T-helper 22 cell (primary cell): ENCODE measurements at places on chromosomes 2 and 18.
A peak's percentile ranks its signal among the peaks of the same experiment; 100 is the strongest.

GRCh38 chr2:235050980-235051351 is 99.1 kb downstream of the SH3BP4 start:
- DNase-seq, result no peak

GRCh38 chr18:76633588-76634269 is 138.7 kb upstream of the ZNF516 start:
- DNase-seq, result no peak

DNA sequence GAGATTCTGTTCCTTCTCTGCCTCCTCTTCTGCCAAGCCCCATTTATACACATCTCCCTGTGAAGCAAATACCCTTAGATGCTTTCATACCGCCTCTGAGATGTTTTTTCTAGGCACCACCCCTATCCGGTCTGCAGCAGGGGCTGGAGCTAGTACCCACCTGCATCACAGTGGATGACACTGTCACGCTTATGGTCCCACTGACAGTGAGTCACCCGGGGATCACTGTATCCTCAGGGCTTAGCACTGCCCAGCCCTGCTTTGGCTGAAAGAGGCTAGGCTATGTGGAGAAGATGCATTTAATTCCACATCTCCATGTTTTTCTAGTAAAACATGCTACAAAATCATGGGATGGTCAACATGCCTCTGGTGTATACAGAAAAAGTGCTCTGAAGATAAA is 9.9 kb downstream of the FABP1 start:
- no peak for DNase-seq

DNA sequence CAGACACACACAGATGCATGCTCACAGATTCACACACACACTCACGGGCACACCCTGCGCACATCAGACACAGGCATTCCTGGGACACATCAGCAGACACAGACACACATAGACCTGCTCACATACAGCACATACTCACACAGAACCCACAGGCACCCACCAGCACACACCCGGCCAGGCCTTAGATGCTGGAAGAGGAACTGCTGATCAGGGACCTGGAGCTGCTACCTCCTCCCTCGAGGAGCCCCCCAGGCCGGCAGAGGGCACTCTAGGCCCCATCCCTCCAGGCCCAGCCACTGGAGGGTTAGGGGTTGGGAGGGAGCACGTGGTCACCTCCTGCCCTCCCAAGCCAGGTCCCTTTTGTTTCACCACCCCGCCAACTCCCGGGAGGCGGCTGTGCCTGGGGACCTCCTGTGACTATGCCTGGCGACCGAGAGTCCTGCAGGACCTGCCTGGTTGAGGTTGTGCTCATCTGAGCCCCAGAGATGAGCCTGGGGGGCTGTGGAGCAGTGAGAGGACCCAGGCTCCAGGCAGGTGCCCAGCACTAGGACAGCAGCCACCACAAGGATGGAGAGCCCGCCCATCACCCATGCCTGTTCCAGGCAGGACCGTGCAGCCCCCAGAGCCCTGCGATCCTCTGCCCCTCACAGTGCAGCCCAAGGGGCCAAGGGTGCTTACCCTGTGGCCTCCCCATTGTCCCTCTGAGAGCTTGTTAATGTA is 21.0 kb upstream of the PTMA start:
- DNase-seq, result no peak

DNA sequence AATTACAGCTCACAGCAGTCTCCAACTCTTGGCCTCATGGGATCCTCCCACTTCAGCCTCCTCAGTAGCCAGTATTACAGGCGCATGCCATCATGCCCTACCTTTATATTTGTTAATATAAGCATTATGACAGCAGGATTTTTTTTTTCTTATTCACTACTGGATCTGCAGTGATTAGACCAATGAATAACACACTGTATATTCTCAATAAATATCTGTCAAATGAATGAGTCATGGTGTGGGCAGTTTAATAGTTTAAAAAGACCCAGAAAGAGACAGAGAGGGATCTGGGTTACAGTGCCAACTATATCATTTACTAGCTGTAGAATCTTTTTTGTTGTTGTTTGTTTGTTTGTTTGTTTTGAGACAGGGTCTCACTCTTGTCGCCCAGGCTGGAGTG is 62.4 kb upstream of the LTBP1 start:
- DNase-seq, result no peak

- DNase-seq, result no peak
Observed at GRCh38 chr18:58187674-58188073, 143.6 kb downstream of the NEDD4L start.

DNA sequence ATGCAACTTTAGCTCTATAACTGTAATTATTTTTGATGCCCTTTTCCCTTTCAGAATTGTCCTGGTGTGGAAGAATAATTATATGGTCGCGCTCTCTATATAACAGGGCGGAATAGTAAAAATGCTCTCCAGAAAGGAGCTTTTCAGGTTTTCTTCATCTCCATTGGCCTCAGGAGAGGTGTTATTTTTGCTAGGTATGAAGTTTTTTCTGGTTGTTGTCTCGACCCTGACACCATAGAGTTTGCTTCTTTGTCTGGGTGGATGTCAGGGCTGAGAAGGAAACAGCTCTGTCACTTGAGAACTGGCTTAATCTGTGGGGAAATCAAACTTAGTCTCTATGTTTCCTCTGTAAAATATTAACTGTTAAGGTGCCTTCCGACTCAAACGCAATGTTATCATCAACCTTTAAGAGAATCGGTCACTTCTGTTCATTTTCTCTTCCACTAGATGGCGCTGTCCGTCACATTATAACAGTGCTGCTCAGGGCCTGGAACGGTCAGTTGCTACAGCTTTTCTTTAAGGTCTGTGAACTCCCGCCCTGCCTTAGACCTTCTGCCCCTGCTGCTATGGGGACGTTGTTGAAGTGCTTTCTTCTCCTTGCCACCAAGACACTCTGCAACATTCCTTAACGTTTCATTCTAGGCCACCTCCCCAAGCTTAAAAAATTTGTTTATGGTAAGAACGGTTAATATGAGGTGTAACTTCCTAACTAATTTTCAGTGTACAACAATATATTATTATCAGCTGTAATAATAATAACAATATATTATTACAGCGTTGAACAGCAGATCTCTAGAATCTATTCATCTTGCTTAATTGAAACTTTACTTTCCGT is 23.8 kb upstream of the SERPINB12 start:
- peak; percentile 4 for DNase-seq

DNA sequence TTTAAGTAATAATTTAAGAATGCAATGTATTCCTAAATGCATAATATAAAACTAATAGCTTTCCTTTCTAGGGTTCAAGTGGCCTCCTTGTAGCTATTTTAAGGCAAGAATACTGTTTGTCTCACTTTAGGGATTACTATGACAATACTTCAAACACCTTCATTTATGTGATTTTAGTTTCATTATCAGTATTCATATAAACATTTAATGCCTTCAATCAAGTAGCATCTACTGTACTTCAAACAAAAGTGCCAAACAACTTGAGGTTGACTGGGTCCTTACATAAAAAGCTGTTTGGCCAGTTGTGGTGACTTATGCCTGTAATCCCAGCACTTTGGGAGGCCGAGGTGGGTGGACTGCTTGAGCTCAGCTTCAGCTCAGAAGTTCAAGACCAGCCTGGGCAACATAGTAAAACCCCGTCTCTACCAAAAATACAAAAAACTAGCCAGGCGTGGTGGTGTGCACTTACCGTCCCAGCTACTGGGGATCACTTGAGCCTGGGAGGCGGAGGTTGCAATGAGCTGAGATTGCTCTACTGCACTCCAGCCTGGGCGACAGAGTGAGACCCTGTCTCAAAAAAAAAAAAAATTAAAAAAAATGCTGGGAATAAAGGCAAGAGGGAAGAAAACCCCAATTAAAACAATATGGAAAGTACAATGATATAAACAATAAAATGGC is 9.3 kb downstream of the MEX3C start:
- no peak for DNase-seq

GRCh38 chr18:39638224-39638623 is 2072.6 kb upstream of the CELF4 start:
- no peak for DNase-seq

DNA sequence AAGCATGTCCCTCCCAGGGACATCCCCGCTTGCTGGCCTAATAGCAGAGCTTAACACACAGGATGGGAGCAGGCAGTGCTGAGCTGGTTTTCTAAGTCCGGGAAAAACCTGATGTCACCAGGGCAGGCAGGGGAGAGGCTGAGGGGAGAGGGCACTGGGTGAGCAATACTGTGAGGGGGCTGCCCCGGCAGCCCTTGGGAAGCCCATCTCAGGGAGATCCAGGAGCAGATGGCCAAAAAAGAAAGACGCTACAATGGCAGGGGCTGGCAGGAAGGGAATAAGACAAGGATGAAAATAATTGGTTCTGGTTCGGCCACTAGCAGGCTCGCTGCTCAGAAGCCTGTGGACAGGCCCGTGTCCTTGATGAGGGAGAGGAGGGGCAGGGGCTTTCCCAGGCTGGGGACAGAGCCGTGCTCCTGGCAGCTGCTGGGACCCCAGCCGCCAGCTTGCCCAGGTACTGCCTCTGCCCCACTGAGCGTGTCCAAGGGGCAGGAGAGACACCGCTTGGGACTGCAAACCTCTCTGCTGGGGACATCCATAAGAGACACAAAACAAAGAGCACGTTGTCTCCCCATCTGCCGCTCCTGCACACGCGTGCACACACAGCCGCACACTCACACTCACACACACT is 30.2 kb downstream of the SMAD7 start:
- DNase-seq, result no peak

GRCh38 chr2:43531251-43531650 is 64.6 kb downstream of the THADA start:
- DNase-seq, result no peak

DNA sequence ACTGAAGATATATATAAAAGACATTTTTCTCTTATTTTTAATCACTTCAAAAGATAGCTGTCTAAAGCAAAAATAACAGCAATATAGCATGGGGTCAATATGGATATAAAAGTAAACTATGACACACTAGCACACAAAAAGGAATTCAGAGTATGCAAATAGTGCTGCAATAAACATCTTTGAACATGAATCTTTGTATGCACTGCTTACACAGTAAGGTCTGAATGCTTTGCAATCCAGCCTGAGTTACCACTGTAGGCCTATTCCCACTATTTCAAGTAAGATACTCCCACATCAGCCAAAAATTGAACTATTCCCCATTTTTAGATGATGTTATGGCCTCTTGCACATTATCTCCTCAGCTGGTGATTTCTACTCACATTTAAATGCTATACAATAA is 27.4 kb upstream of the ERCC3 start:
- no peak for DNase-seq

- DNase-seq, result no peak
Observed at GRCh38 chr2:241724975-241725870, 9.2 kb upstream of the D2HGDH start.

DNA sequence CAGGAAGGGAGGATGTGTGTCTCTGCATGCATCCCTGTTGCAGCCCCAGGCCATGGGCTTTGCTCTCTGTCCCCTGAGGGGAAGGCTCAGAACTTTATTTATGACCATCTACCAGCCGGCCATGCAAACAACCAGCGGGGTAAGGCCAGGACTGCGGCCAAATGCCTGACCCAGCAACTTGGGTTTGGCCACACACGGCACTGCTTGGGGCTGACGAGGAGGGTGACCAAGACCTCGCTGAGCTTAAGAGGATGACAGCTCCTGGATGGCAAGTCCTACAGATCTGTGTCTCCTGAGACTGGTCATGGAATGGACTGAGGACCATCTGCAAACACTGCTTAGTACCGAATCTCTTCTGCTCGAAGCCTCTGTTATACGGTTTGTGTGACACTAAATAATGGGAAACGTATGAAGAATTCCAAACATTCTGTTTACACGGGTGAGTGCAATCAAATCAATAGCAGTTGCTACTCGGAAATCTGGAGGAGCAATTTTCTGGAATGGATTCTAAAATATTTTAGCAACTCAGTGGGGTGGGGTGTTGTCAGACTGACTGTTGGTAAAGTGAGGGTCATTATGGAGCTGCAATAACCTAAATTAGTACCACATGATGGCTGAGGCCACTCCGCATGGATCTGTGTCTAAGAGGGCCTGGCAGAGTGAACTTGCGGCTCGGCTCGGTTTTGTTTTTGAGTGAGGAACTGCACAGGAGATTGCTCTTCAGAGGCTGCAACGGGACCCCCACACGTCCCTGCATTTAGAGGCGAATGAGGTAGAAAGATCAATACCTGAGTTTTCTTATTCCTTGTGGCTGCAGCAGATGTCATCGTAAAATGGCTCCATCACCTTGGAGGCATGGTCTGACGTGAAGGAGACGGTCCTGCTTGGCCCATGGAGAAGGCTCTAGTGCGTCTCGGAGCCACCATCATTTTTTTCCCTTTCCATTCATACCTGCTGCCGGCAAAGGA is 26.6 kb downstream of the TMEM18 start:
- no peak for DNase-seq

- no peak for DNase-seq
Observed at GRCh38 chr2:223431479-223431878, 170.7 kb downstream of the SCG2 start.

DNA sequence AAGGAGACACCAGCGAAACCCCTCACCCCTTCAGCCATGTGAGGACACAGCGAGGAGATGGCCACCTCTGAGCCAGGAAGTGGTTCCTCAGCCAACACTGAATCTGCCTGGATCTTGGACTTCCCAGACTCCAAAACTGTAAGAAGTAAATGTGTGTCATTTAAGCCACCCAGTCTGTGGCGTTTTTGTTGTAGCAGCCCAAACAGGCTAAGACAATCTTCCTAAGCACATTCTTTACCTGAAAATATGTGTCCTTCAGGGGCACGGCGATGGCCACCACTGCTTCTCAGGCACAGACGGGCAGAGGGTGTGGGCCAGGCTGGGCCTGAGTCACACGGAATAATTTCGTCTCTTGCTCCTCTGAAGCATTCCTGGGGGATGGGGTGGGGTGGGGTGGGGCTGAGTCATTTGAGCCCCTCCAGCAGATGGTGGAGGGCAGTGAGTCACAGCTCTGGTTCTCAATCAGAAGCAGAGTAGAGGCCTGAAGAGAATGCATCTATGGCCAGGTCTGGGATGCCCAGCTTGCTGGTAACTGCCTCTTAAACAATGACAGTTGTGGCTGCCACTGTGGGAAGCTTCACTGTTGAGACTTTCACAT is 142.4 kb downstream of the CAPN13 start:
- DNase-seq, result no peak

DNA sequence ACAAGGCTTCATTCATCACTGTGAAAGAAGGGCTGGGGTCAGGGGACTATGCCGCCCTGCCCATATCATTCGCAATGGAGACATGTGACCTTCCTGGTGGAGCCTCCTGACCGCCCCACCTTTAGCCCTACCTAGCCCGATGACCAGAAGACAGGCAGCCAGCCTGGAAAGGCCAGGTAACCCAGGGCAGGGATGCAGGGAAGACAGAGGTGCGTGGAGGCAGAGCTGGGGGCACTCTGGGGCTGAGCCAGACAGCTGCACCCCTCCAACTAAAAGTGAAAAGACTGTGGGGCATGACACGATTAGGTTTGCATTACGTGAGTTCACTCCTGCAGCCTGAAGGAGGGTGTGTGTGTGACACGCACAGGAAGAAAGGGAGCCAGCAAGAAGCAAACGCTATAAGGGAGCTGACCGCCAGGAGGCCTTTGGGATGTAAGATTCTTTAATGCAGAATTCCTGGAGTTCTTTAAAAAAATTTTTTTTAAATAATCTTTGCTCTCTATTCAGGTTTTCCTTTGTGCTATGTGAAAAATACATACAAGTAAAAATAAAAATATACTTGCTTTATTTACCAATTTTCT is 3.7 kb upstream of the HES6 start:
- no peak for DNase-seq

GRCh38 chr2:172215172-172215935 is 112.7 kb upstream of the DLX2 start:
- DNase-seq, result no peak

GRCh38 chr18:33839452-33840211 is 261.6 kb downstream of the ASXL3 start:
- DNase-seq, result no peak

GRCh38 chr2:9703085-9703678 is 72.4 kb upstream of the YWHAQ start:
- peak; percentile 89 for DNase-seq

- DNase-seq, result no peak
Observed at GRCh38 chr18:25136416-25137196, 215.4 kb downstream of the ZNF521 start.
